ENCODE measurements at places on chromosomes 2 and 18.

GRCh38 chr18:58980991-58981390 is 116.3 kb downstream of the ZNF532 start:
- no peak for DNase-seq

DNA sequence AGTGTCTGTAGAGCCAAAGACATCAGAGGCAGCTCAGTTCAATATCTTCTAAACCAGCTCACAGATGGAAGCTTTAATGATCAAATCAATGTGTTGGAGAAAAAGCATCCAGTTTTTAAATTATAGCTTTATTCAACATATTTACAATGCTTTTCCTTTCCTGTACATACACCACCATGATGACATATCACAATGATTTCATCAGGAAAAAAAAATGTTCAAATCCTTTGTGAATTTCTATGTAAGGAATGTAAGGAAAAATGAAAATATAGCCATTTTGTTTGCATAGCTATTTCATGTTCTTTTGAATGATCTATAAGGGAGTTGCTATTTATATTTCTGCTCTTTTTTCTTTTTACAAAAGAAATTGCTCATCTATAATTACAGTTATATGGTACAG is 134.7 kb upstream of the CDH20 start:
- no peak for DNase-seq

DNA sequence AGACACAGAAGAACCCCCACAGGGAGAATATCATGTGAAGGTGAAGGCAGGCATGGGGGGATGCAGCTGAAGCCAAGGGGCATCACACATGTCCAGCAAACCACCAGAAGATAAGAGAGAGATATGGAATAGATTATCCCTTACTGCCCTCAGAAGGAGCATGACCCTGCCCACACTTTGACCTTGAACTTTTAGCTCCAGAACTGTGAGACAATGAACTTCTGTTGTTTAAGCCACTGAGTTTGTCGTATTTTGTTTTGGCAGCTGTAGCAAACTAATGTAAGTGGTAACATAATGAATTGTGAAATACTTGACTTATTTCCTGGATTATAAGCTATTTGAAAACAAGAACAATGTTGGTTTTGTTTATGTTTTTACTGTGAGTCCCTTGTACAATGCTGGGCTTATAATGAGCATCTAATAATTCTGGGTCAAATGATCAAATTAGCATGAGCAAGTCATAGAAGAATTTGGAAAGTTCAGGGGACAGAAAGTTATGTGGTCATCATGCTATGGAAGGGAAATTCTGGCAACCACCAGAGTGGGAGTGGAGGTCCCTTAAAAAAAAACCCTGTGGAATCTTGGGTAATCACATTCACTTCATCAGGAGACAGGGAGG is 541.0 kb upstream of the KLHL29 start:
- DNase-seq, result no peak

DNA sequence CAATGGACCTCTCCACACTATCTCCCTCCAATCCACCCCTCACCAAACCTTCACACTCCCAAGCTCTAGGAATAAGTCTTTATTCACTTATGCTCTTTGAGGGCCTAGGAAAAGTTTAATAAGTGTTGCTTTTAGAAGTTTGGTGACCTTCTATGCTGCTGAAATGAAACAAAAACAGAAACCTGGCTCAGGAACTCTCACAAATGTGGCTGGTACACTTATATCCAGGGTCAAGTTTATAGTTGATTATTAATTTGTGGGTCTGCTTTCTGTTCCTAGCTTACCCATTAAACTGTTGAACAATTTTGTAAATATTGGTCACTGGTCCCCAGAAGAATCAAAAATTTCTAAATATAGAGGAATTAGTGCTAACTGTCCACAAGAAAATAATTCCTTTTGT is 14.2 kb upstream of the ANKRD44 start:
- DNase-seq, result no peak

GRCh38 chr18:78741381-78742217 is 238.0 kb upstream of the SALL3 start:
- no peak for DNase-seq

- DNase-seq, result no peak
Observed at GRCh38 chr2:149885946-149886345, 298.4 kb upstream of the MMADHC start.

DNA sequence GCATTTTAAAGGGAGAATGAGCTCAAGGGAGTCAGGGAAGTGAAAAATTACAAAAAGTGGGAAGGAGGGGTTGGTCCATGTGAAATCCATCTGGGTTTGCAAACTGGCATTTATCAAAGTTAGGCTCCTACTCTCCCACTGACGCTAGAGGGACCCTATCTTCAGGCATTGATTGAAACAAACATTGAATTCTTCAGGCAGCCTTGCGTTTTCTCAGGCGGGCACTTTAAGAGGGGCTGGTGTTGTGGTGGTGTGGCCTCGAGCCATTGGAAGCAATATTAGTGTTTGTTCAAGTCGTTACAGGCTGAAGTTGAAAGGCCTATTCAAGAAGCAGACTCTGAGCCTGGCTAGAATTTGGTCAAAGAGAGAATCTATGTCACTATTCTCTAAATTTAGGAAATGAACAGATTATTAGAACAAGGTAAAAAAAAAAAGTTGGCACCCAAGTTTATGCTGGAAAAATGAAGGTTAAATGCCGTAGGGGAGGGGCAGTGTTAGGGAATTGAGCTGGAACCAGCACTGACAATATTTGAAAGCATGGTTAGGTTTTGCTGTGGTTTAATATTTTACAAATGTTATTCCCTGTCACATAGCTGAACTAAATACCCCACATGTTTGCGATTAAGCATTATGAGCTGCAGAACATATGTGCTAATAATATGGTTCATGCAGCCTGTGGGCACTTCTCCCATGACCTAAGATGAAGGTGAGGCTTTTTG is 36.8 kb downstream of the STON1 start:
- no peak for DNase-seq

GRCh38 chr2:85935746-85936208 is 47.0 kb upstream of the ST3GAL5 start:
- DNase-seq, result no peak

Data from CD4-positive, alpha-beta T cell treated with Interleukin-2 at 100 ng/mL for 4 hours (primary cell).